SJCRH30 (cell line): ENCODE measurements at places on chromosomes 5 and 9. TPM values are rescaled to one million over a fixed set of nuclear protein-coding genes. Genes with fewer than 3 reads are reported as not detected.

GRCh38 chr9:82034956-82035731, 46.6 kb downstream of the SPATA31D1 start:
- no peaks in the 10 kb centered on the region for H3K27me3 ChIP-seq
- no peaks in the 10 kb centered on the region for H3K36me3 ChIP-seq
- no peak for DNase-seq
- peak overlapping the region; percentile 59 for H3K27ac ChIP-seq
- H3K4me1 ChIP-seq: peaks cover 41% of the 10 kb centered on the region

- H3K4me3 ChIP-seq: no peak overlapping the region
- DNase-seq: no peak
- no peaks in the 10 kb centered on the region for H3K4me1 ChIP-seq
- no peak overlapping the region for H3K27ac ChIP-seq
- no peaks in the 10 kb centered on the region for H3K36me3 ChIP-seq
These were observed 31.2 kb upstream of the SLC28A3 start for GRCh38 chr9:84371737-84372136.

- no peak overlapping the region for H3K4me3 ChIP-seq
- H3K36me3 ChIP-seq: peaks cover 7% of the 10 kb centered on the region; the same call in 1 of the 2 replicates
- DNase-seq: no peak
- H3K27ac ChIP-seq: no peak overlapping the region
- H3K4me1 ChIP-seq: no peaks in the 10 kb centered on the region
These were observed 42.2 kb downstream of the NEURL1B start for GRCh38 chr5:172683264-172683644.

DNA sequence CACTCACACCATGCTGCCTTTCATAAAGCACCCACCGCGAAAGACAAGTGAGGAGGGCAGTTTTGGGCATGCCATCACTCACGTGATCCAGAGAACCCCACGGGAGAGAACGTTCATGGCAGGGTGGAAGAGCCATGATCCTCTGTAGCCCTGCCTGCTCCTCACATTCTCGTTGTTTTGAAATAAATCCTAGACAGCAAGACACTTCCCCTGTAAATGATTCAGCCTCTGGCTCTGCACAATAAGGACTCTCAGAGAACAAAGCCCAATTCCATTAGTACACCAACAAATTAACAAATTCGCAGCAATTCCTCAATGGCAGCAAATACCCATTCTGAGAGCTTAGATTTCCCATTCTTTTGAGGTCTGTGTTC, 71.5 kb downstream of the WNK2 start:
- H3K36me3 ChIP-seq: no peaks in the 10 kb centered on the region
- DNase-seq: no peak
- no peak overlapping the region for H3K4me3 ChIP-seq
- peaks cover 15% of the 10 kb centered on the region for H3K27me3 ChIP-seq
- H3K4me1 ChIP-seq: no peaks in the 10 kb centered on the region

DNA sequence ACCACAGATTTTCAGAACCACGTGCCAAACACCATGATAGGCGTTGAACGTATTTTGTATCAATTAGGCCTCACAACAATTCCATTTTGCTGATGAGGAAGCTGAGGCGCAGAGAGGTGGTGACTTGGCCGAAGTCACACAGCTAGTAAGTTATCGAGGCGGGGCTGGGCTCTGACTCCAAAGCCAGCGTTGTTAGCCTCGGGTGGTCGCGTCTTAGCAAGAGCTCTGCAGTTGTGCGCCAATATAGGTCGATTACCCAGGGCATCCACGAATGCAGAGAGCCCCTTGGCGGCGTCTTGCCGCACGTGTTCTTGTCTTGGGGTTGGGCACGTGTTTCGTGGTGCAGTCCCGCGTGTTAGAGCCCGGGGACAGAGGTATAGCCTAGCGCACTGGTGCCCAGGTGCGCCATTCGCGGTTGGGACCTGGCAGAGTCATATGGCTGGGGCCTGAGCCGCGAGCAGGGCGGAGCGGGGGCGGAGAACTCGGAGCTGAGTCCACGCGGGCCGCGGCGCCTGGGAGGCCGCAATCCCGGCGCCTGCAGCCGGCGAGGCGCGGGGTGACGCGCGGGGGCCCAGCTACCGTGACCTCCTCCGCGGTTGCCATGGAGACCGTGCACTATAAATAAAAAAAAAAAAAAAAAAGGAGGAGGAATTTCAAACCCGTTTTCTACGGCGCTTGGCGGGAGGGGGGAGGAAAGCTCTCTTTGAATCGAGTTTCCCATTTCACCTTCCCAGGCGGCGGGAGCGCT, 62.3 kb downstream of the CXXC5 start:
- DNase-seq: peak; percentile 67
- no peaks in the 10 kb centered on the region for H3K36me3 ChIP-seq
- H3K27me3 ChIP-seq: no peaks in the 10 kb centered on the region
- peak overlapping the region; percentile 89 for H3K27ac ChIP-seq
- peaks cover 16% of the 10 kb centered on the region for H3K4me1 ChIP-seq

DNA sequence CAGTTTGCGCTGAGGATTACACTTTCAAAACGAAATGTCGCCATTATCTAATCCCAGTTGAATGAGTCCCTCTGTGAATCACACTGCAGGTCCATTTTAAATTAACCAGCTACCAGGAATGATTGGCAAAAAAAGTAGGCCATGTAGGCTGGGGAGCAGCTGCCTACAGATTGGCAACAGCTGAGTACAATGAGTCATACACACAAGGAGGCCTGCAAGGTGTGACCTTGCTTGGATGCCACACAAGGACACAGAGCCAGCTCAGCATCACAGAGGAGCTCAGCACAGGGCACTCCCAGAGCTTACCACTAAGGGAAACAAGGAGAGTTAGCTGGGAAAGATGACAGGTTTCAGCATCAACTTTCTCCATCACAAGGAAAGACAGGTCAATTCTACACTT, 12.9 kb downstream of the HAVCR1 start:
- peaks cover 4% of the 10 kb centered on the region for H3K4me1 ChIP-seq
- H3K27ac ChIP-seq: peak overlapping the region; percentile 10; the same call in 1 of the 2 replicates
- H3K4me3 ChIP-seq: no peak overlapping the region
- no peaks in the 10 kb centered on the region for H3K36me3 ChIP-seq
- DNase-seq: peak; percentile 42

GRCh38 chr5:80246001-80246758, 9.7 kb downstream of the SERINC5 start:
- H3K4me3 ChIP-seq: no peak overlapping the region
- peak; percentile 69 for DNase-seq
- H3K36me3 ChIP-seq: no peaks in the 10 kb centered on the region
- H3K4me1 ChIP-seq: peaks cover 22% of the 10 kb centered on the region

DNA sequence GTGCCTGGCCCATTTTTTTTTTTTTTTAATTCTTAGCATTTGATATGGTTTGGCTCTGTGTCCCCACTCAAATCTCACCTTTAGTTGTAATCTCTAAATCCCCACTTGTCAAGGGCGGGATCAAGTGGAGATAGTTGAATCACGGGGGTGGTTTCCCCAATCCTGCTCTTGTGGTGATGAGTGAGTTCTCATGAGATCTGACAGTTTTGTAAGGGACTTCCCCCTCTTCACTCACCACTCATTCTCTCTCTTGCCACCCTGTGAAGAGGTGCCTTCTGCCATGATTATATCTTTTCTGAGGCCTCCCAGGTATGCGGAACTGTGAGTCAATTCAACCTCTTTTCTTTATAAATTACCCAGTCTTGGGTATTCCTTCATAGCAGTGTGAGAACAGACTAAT, 27.2 kb downstream of the NDUFAF2 start:
- no peak overlapping the region for H3K4me3 ChIP-seq
- H3K36me3 ChIP-seq: no peaks in the 10 kb centered on the region
- no peaks in the 10 kb centered on the region for H3K4me1 ChIP-seq
- no peak overlapping the region for H3K27ac ChIP-seq
- DNase-seq: no peak

FAM78A gene
- total RNA-seq: 2.2 and 2.4 TPM in 2 replicates

RANBP3L gene
- 0.73 and 0.93 TPM in 2 replicates for total RNA-seq

MAMDC2 gene
- total RNA-seq: 7.2 and 9.0 TPM in 2 replicates

PCDHA11 gene
- not detected in 2 replicates for total RNA-seq
